ENCODE measurements at places on chromosomes 4 and X. TPM values are rescaled to one million over a fixed set of nuclear protein-coding genes. Genes with fewer than 3 reads are reported as not detected.

DNA sequence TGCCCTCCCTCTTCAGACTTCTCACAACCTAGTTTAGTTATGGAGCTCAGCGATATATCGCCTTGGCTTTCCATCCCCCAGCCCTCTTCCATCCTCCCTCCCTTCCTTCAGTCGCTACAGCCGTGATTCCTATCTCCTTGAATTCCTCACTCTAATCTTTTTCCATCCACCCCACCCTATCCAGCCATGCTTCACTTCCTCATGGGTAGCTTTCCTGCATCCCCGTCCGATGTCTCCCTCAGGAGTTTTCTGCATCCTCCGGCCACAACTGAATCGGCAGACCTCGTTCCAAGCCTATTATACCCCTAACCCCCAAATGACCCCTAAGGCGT is 456 bp downstream of the SNX12 start:
- DNase-seq, result no peak

DNA sequence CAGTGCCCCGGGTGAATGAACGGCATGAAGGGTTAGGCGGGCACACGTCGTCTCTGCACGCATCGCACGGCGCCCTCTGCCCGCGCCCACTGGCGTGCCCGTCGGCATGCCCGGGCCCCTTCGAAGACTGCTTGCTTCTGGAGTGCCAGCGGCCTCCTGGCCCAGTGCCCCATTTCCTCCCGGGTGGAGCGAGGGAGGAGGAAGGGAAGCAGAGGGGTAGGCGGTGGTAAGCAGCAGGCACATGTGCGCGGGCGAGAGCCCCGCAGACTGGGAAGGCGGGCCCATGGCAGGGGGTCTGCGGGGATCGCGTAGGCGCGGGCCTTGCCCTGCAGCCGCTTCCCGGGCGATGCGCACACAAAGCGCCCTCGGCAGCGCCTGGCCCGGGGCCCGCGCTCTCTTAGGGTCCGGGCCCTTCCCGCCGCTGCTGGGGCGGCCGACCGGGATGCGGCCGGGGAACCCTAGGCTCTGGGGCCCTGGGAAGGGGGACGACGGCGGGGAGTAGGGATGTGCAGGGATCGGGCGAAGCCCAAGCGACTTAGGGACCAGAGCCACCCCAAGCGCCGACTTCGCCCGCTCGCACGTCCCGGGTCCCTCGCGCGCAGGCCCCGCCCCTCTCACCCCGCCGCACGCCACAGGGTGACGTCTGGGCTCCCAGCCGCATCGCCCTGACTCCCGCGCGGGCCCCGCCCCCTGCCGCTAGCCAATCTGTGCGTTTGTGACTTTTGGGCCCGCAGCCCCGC is 866 bp upstream of the EMD start:
- DNase-seq, result no peak

GRCh38 chrX:70554523-70554922 is 109.9 kb downstream of the DLG3 start:
- no peak for DNase-seq

Gene FAM156A
- total RNA-seq, result 7.4 TPM

DNA sequence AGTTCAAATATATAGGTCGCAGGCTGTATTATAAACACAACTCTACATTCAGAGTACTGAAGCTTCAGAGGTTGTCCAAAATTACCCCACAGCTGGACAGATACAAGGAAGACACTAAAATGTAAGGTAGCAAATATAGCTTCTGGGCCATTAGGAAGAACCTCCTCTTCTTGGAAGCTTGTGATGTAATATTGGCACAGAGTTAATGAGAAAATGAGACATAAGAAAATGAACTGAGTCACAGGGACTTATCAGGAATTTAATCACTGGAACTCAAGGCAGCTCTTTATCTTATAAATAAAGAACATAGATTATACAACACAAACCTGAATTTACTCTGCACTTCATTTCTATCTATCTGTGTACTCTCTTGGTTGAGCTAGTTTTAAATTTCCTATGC is 344.7 kb downstream of the PCDH10 start:
- DNase-seq, result no peak

Gene SPANXA2
- total RNA-seq, result not detected

Gene ASB12
- total RNA-seq, result not detected

Gene MAOA
- total RNA-seq, result 1.1 TPM

Gene TMA16
- 42.3 TPM for total RNA-seq

- no peak for DNase-seq
These were observed 126.6 kb downstream of the FHDC1 start for GRCh38 chr4:153062652-153063168.

Gene KCNE5
- total RNA-seq, result not detected

- DNase-seq, result no peak
These were observed 633.1 kb upstream of the FTHL17 start for GRCh38 chrX:31704938-31705337.

DNA sequence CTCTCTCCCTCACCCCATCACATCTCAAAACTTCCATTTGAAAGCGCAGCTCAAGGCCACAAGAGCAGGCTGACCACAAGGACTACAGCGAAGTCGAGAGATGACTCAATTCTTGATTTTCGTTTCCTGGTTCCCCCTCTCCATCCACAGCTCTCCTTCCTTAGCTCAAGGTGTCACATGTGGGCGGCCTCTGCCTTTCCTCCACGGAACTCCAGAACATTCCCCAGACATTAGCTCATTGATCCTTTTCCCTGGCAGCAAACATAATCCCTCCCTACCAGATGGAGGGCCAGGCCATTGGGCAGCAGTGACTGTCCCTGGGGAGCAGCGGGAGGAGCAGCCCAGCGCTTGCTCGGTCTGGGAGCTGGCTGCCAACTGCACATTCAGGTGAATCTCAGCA is 56.3 kb downstream of the CCDC149 start:
- DNase-seq, result no peak

DNA sequence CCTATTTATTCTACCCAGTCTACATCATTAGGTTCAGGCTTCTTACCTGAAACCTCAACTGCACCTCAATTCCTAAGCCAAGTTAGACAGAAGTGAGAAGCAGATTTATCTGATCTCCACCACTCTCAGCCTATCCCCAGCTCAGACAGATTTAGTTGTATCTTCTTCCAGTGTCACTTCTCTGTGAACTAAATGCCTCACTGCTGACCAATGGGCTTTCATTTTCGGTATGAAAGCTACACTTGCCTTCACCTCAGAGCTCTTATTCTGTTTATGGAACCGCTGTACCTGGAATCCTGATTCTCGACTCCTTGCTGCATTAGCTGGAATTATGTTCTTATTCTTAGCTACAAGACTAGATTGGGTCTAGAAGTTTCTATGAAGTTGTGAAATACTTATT is 833.2 kb downstream of the CCSER1 start:
- no peak for DNase-seq

Gene CFAP47
- not detected for total RNA-seq

GRCh38 chr4:70471897-70472296 is at the start of gene MUC7:
TSS of gene MUC7 (plus strand) at chr4:70472197. CDS start at chr4:70474022, 1,825 bp downstream.
- DNase-seq, result no peak
